ENCODE measurements at places on chromosomes 7 and 10.

GRCh38 chr10:124035928-124036558 lies 57.4 kb downstream of the CHST15 start:
- no peak for DNase-seq

- no peak for DNase-seq
These were observed 31.1 kb upstream of the LYZL1 start for GRCh38 chr10:29257784-29258135.

- DNase-seq = no peak
These were observed 71.6 kb downstream of the HERPUD2 start for GRCh38 chr7:35623381-35623780.

- DNase-seq = no peak
These were observed 60.5 kb downstream of the POM121L12 start for GRCh38 chr7:53095731-53096501.

DNA sequence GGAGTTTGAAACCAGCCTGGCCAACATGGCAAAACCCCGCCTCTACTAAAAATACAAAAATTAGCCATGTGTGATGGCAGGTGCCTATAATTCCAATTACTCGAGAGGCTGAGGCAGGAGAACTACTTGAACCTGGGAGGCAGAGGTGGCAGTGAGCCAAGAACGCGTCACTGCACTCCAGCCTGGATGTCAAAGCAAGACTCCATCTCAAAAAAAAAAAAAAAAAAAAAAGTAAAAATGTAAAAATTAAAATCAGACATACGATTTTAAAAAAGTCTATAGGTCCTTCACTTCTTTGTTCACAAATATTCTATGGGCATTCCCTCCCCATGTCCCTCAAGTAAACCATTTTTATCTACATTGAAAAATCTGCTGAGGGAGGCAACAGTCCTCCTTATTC lies 34.9 kb upstream of the TLL2 start:
- DNase-seq = no peak

Data from activated effector memory CD4-positive, alpha-beta T cell treated with Interleukin-2 at 50 U/mL for 16 hours (primary cell).